ENCODE measurements at places on chromosomes 3 and 15.

DNA sequence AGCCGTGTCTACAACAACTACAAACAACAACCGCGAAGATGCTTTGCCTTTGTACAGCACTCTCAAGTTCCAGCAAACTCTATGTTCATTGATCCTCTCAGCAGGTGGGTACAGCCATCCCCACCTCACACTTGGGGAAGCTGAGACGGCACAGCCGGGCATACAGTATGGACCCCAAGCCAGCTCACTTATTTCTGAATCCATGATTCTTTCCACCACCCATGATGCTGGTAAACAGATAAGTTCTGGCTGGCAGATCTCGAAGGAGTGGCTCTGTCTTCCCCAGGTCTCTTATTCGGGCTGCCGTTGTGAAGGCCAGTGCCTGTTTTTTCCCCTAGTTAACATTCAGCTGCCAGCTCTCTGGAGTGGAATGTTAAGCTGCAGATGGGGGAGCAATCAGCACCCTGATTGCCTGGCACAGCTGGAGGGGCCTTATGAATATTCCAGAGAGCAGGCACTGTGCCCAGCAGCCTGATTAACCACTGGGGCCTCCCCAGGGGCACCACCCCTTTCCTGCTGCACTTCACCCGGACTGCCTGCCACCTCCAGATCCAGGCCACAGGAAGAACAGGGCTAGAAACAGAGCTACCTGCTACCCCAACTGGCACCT lies 73.2 kb downstream of the CORO2B start:
- ATAC-seq = peak; percentile 89

GRCh38 chr3:59884409-59884808 lies 834.6 kb upstream of the CFAP20DC start:
- no peak for ATAC-seq

GRCh38 chr15:85751291-85752123 lies 43.2 kb downstream of the KLHL25 start:
- ATAC-seq = peak; percentile 79

DNA sequence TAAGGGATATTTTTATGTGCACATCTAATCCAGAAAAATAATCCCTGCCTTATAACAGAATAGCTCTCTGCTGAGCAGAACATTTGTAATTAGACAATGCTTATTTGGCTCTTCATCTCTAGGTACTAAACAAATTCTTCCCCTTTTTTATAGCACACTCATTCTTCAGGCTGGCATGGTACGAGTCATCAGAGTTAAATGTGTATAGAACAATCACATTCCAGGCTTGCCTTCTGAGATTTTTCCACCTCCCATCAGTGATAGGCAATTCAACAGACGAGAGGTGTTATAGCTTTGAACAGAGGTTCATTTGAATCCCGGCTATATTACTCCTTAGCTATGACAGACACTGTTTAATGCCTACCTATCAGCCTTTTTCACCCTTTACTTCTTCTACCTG lies 21.4 kb upstream of the SPPL2A start:
- ATAC-seq = peak; percentile 27

DNA sequence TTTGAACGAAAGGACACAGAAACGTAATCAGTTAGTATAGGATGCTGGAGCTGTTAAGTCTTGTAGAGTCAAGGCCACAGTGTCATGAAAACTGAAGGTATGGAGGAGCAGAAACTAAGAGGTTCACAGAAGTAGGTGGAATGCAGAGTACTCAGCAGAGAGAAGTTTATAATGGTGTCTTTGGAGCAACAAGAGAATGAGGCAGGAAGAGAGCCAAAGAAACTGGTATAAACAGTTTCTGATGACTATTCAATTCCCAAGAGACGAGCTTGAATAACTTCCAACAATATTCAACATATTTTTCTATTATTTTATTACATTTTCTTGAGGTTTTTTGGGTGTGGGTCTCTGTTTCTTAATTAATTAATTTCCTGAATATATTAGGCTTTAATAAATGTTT lies 29.6 kb downstream of the GALK2 start:
- ATAC-seq = no peak

- no peak for ATAC-seq
These were observed 806.5 kb downstream of the IGSF11 start for GRCh38 chr3:118228151-118228550.

- ATAC-seq = no peak
These were observed 25.0 kb downstream of the PLCL2 start for GRCh38 chr3:16909802-16910201.

- peak; percentile 38 for ATAC-seq
These were observed 281.9 kb upstream of the LRRFIP2 start for GRCh38 chr3:37456270-37456708.

- ATAC-seq = no peak
These were observed 28.3 kb downstream of the TOPBP1 start for GRCh38 chr3:133633439-133633838.
